ENCODE measurements at places on chromosomes 12 and 14.

- DNase-seq: peak; percentile 5
Observed at GRCh38 chr14:60862283-60862682, 118.6 kb downstream of the TRMT5 start.

DNA sequence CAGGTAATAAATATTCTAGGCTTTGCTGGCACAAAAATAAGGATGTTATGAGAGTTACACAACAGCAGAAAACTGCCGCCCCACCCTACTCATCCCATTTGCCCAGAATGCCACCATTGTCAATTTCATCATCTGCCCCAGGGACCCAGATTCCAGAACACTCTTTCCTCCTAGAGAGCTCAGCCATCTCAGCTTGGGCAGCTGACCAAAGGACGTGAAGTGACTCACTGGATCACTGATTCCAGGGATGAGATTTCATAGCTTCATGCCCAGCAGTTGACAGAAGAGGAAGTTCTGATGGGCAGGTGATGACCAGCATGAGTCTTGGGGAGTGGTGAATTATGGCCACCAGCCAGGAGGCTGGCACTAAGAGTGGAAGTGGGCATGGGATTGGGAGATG lies 450.3 kb downstream of the RMST start:
- no peak for DNase-seq

- no peak for DNase-seq
Observed at GRCh38 chr12:72734581-72734980, 462.4 kb downstream of the TRHDE start.

DNA sequence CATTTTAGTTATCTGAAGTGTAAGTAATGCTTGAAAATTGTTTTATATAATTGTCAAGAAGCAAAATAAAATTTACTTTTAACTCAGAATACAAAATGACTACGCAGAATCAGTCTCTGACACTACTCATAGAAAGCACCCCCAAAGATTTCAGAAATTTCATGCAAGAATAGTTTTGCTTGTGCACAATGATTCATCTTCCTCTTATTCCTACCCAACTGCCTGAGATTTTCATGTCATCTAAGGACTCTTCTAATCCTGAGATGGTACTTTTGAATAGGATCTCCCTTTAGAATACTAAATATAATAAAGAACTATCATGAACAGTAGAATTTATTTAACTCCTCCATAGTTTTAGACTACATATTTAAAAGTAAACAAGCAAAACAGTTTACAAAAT lies 485.3 kb upstream of the MGAT4C start:
- no peak for DNase-seq

DNA sequence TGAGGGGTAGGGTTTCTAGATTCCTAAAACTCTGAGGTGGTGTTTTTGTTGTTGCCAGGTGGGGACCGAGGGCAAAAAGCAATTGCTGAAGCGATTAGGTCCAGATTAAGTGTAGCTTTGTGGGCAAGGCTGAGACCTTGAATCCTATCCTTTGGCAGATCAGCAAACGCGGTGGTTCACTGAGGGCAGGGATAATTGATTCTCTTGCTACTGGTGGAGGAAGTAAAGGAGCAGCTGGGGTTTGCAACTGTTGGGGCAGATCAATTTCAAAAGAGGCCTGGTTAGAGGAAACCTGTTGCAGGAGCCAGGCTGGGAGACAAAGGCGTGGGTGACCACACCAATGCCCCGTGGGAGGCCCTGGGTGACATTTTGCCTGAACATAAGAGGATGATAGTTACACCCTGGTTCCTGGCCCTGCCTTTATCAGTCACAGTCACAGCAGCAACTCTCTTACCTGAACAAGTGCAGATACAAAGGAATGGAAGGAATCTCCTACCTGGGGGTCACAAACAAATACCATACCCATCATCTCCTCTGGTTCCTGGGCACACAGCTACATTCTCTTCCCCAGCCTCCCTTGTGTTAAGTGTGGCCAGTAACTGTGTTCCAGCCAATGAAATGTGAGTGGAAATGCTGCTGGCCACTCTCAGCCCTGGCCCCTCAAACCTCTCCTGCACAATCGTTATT lies 43.3 kb upstream of the RASSF3 start:
- no peak for DNase-seq

- no peak for DNase-seq
Observed at GRCh38 chr12:15155271-15155670, 65.9 kb downstream of the RERG start.

DNA sequence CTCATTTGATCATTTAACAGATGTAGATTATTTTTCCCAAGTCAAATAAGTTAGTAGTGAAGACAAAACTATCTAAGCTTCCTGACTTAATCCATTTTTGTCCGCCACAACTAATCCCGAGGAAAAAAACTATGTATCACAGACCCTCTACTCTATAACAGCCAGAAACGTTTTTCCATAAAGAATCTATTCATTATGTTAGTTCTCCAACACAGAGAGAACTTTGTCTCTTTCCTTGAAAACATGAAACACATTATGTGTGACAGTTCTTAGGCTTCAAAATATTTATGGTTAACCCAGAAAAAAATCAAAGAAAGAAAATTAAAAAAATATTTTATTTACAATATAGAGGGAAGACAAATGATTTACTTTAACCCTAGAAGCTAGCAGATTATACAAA lies 100.1 kb downstream of the PLEKHG7 start:
- DNase-seq: no peak

GRCh38 chr12:2387103-2387834 lies 334.5 kb downstream of the CACNA1C start:
- DNase-seq: no peak

DNA sequence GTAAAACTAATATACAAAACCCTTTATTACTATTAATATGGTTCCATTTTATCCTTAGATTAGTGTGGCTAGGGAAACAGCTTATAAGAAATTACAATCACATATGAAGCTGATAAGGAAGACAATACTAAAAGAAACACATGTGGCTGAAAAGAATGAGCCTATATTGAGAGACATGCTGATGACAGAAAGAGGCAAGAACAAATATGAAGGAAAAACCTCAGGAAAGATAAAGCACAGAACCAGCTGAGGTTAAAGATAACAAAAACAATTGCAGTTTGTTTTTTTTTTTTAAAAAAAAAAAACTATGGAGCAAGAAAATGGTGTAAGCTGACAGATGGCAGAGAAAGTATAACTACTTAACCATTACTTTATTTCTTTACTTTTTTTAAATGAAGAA lies 69.2 kb upstream of the OSBPL8 start:
- DNase-seq: no peak

GRCh38 chr12:63064080-63064479 lies 86.9 kb downstream of the AVPR1A start:
- no peak for DNase-seq

Measured in HuH-7.5 (cell line).